SJSA1 (cell line): ENCODE measurements at places on chromosomes 3 and 15. TPM values are rescaled to one million over a fixed set of nuclear protein-coding genes. Genes with fewer than 3 reads are reported as not detected.

Gene GMPS
- total RNA-seq: 79.4 and 80.2 TPM in 2 replicates

Gene IL20RB
- 3.2 and 3.6 TPM in 2 replicates for total RNA-seq

Gene TMEM207
- total RNA-seq: not detected in 2 replicates

Gene DCP1A
- total RNA-seq: 15.2 and 15.5 TPM in 2 replicates

Gene ECE2
- total RNA-seq: not detected in 2 replicates

Gene ZCWPW2
- 0.06 and 0.79 TPM in 2 replicates for total RNA-seq

Gene EPHA3
- 0.03 TPM in 1 of 2 replicates, not detected in the other for total RNA-seq

Gene TRPC1
- total RNA-seq: 1.9 and 11.7 TPM in 2 replicates

Gene FAIM
- total RNA-seq: 12.7 and 27.1 TPM in 2 replicates

Gene DLL4
- not detected in 2 replicates for total RNA-seq

GRCh38 chr3:56488812-56489600, 20.7 kb upstream of the ERC2 start:
- no peaks in the 10 kb centered on the region for H3K4me1 ChIP-seq
- no peak for DNase-seq
- H3K36me3 ChIP-seq: no peaks in the 10 kb centered on the region
- H3K4me3 ChIP-seq: no peak overlapping the region
- H3K27me3 ChIP-seq: no peaks in the 10 kb centered on the region

DNA sequence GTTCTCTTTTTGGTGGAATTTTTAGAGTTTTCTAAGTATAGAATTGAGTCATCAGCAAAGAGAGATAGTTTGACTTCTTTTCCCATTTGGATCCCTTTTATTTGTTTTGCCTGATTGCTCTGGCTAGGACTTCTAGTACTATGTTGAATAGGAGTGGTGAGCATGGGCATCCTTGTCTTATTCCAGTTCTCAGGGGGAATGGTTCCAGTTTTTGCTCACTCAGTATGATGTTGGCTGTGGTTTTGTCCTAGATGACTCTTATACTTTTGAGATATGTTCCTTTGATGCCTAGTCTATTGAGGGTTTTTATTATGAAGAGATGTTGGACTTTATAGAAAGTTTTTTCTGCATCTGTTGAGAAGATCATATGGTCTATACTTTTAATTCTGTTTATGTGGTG, 72.5 kb downstream of the TNFAIP8L3 start:
- H3K27me3 ChIP-seq: no peaks in the 10 kb centered on the region
- no peaks in the 10 kb centered on the region for H3K36me3 ChIP-seq
- H3K4me3 ChIP-seq: no peak overlapping the region

DNA sequence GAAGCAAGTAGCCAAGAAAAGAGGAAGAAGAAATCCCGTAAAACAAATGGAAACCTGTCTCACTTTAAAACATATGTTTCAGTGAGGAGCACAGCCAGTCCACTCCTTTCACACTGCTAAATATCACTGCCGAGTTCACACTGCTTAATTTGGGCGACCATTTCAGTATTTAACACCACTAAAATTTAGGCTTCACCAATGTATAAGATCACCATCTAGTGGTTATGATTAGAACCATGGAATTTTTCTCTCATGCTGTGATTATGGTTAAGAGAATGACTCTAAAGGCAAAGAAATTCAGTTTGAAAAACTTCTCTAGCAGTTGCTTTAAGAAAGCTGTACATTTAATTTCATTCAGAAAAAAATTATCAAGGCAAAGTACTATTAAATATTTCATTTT, 16.6 kb downstream of the SLC4A7 start:
- no peak overlapping the region for H3K27ac ChIP-seq
- H3K36me3 ChIP-seq: no peaks in the 10 kb centered on the region
- H3K27me3 ChIP-seq: no peaks in the 10 kb centered on the region
- no peak overlapping the region for H3K4me3 ChIP-seq
- peak; percentile 31 for DNase-seq
- H3K4me1 ChIP-seq: peaks cover 9% of the 10 kb centered on the region

- peak; percentile 60 for DNase-seq
- peaks cover 27% of the 10 kb centered on the region for H3K4me1 ChIP-seq
- no peak overlapping the region for H3K4me3 ChIP-seq
- no peak overlapping the region for H3K27ac ChIP-seq
- peaks cover 17% of the 10 kb centered on the region for H3K36me3 ChIP-seq
Observed at GRCh38 chr3:50347187-50347813, 1.8 kb upstream of the ZMYND10 start.

DNA sequence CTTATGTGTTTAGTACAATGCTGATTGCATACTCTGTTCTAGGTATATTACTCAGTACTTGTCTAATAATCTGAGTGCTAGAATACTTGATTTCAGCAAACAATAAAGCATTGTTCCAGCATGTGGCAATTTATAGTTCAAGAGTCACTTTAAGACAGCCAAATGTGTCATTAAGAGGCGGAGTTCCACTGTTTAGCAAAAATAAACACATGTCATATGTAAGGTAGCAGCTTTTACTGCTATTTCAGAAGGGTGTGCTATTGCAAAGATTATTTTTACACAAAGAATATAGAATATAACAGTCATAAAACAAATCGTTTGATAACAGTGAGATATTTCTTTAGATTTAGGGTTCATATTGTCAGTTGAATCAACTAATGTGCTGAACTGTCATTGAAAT, 358.7 kb downstream of the TUSC7 start:
- no peak for DNase-seq
- H3K27me3 ChIP-seq: no peaks in the 10 kb centered on the region
- no peak overlapping the region for H3K27ac ChIP-seq
- H3K4me3 ChIP-seq: no peak overlapping the region

GRCh38 chr15:101479342-101479845, 10.1 kb downstream of the PCSK6 start:
- no peaks in the 10 kb centered on the region for H3K36me3 ChIP-seq
- no peak overlapping the region for H3K4me3 ChIP-seq
- no peak overlapping the region for H3K27ac ChIP-seq
- no peaks in the 10 kb centered on the region for H3K4me1 ChIP-seq
- H3K27me3 ChIP-seq: no peaks in the 10 kb centered on the region

DNA sequence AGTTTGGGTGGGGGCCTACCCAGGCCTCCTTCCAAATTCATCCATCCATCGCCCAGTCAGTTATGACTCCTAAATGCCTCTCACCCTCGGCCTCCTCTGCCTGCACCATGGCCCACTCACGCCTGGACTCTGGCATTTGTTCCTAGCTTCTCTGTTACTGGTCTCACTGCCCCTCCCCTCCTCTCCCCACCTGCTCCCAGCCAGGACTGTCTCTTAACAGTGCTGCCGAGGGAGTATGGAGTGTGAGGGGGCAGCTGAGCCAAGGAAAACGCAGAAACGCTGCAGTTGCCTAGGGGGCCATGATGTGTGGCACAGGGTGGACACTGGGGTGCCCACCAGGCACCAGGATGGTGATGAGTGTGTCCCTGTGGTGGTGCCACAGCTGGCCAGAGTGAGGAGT, 3.1 kb downstream of the RCCD1 start:
- peaks cover 11% of the 10 kb centered on the region for H3K4me1 ChIP-seq
- no peak overlapping the region for H3K27ac ChIP-seq
- DNase-seq: no peak
- H3K36me3 ChIP-seq: peaks cover 64% of the 10 kb centered on the region
- H3K4me3 ChIP-seq: no peak overlapping the region
- no peaks in the 10 kb centered on the region for H3K27me3 ChIP-seq

DNA sequence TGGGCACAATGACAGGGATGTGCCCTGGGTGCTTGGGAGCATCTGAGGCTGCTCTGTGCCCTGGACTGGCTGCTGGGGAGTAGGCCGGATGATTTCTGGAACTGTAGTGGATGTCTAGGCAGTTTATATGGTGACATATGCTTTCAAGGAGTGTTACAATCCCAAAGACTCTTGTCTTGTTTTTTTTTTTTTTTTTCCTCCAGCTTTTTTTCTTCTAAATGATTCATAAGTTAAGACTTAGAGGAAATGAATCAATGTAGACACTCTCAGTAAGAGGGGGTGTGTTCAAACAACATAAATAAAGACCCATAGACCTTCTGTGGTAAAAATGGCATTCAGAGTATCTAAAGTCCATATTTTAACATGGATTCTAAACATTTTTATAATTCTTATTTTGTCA, 706.1 kb upstream of the GOLIM4 start:
- H3K4me3 ChIP-seq: no peak overlapping the region
- no peaks in the 10 kb centered on the region for H3K27me3 ChIP-seq
- peak; percentile 37 for DNase-seq
- H3K36me3 ChIP-seq: no peaks in the 10 kb centered on the region
- peaks cover 22% of the 10 kb centered on the region for H3K4me1 ChIP-seq

GRCh38 chr3:38397320-38397719, 50.7 kb downstream of the XYLB start:
- H3K4me3 ChIP-seq: no peak overlapping the region
- no peaks in the 10 kb centered on the region for H3K27me3 ChIP-seq
- H3K27ac ChIP-seq: no peak overlapping the region
- H3K4me1 ChIP-seq: no peaks in the 10 kb centered on the region
- no peak for DNase-seq
- H3K36me3 ChIP-seq: no peaks in the 10 kb centered on the region; the same call in 1 of the 2 replicates

DNA sequence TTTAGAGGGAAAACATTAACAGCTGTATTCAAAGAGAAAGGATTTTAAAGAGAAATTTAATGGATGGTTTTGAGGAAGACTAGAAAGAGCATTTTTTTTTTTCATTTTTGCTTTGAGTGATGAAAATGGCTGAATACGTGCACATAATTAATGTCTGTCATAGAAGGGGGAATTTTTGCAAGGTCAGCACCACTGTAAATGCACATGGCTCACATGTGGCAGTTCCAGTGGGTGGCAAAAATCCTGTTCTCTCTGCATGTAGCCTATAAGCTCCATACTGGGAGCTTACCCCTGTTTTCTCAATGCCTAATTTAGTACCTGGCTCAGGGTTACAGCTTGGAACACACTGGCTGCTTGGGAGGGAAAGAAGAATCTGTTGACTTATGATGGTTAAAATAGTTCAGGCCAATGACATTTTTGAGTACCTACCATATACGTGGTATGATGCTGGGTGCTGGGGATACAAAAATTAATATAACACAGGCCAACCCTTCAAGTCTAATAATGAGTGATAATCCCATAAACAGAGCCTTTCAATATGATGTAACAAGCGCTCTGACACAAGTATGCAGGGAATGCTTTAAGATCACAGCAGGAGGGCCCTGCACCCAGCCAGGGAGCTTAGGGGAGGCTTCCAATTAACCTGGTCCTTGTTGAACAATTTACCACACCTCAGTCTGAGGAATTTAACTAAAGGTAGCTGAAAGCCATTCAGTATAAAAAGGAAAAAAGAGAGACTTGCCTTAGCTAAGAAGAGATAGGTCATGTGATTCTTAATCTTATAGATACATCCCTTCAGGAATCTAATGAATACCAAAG, 33.0 kb downstream of the HSPBAP1 start:
- no peaks in the 10 kb centered on the region for H3K27me3 ChIP-seq
- DNase-seq: no peak
- H3K4me1 ChIP-seq: no peaks in the 10 kb centered on the region
- H3K27ac ChIP-seq: no peak overlapping the region

DNA sequence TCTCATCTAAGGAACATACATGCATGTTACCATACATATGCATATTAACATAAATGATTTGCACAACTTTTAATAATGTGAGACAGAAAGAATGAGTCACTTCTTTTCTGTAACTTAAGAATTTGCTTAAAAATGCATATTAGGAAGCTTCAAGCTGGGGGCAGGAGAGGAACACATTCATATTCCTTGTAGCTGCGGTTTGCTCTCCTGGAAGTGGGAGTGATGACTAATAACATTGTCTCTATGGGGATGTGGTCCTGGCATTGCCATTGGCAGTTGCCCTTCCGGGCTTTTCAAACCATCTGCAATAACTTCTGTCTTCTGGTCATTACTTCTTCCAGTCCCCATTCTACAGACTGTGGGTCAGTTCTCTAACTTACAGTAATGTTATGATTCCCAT, 15.6 kb downstream of the CHST2 start:
- DNase-seq: peak; percentile 74
- H3K4me3 ChIP-seq: no peak overlapping the region
- H3K27me3 ChIP-seq: no peaks in the 10 kb centered on the region
- peaks cover 39% of the 10 kb centered on the region for H3K4me1 ChIP-seq

DNA sequence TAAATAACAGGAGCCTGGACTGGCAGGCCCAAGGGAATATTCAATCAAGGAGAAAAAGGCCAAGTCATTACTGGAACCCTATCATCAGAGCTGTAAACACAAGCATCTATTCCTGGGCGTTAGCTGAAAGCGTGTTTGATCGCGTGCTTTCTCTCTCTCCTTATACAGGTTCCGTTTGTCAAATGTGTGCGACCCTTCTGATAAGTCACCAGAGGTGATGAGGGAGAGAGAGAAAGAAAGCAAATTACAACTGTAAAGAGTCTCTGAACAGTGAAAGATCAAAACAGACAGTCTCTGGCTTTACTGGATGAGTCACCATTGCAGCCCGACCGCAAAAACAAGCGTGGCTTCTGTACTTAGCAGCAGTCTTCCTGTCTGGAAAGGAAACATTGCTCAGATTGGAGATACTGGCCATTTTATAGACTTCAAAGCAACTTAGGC, 39.5 kb upstream of the TPRG1 start:
- peaks cover 17% of the 10 kb centered on the region for H3K4me1 ChIP-seq
- H3K27me3 ChIP-seq: no peaks in the 10 kb centered on the region
- no peak overlapping the region for H3K4me3 ChIP-seq

- no peak overlapping the region for H3K27ac ChIP-seq
- no peak for DNase-seq
- no peaks in the 10 kb centered on the region for H3K27me3 ChIP-seq
- no peak overlapping the region for H3K4me3 ChIP-seq
- no peaks in the 10 kb centered on the region for H3K4me1 ChIP-seq
- no peaks in the 10 kb centered on the region for H3K36me3 ChIP-seq
Observed at GRCh38 chr3:85584779-85585356, 626.1 kb downstream of the CADM2 start.

DNA sequence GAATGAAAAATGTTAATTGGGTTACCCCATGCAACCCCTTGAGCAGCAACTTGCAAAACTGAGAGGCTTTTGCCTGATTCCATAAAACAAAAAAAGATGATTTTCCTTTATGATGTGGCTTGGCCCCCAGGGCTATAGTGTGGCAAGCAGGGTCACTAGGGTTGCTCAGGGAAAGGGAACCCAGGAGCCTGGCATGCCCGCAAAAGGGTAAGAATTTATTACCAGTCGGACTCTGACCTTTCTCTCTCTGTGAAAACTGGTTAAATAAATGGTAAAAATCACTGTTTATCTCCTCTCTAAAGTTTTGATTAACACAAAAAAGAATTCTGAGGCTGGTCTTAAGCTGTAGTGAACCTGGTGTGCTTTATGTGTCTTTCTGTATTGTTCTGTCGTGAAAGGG, 37.7 kb upstream of the SEC61A1 start:
- H3K4me3 ChIP-seq: no peak overlapping the region
- no peaks in the 10 kb centered on the region for H3K27me3 ChIP-seq
- no peaks in the 10 kb centered on the region for H3K4me1 ChIP-seq
- no peaks in the 10 kb centered on the region for H3K36me3 ChIP-seq
- H3K27ac ChIP-seq: no peak overlapping the region

GRCh38 chr3:157436583-157437291, at the start of gene PTX3:
TSS of gene PTX3 (plus strand) at chr3:157436850. CDS start at chr3:157436934, 84 bp downstream.
- H3K36me3 ChIP-seq: peaks cover 10% of the 10 kb centered on the region
- peak within 1 kb of the TSS; percentile 78 for H3K4me3 ChIP-seq
- peak within 1 kb of the TSS; percentile 16 for H3K27ac ChIP-seq
- DNase-seq: peak; percentile 75
- peaks cover 24% of the 10 kb centered on the region for H3K4me1 ChIP-seq
- no peaks in the 10 kb centered on the region for H3K27me3 ChIP-seq

- H3K27me3 ChIP-seq: no peaks in the 10 kb centered on the region
- H3K27ac ChIP-seq: no peak overlapping the region
- H3K4me1 ChIP-seq: no peaks in the 10 kb centered on the region
Observed at GRCh38 chr3:54296531-54296930, 174.2 kb downstream of the CACNA2D3 start.
